ENCODE measurements at places on chromosomes 13 and 19.

- no peak for DNase-seq
Observed at GRCh38 chr13:90968166-90968904, 379.2 kb upstream of the MIR17HG start.

DNA sequence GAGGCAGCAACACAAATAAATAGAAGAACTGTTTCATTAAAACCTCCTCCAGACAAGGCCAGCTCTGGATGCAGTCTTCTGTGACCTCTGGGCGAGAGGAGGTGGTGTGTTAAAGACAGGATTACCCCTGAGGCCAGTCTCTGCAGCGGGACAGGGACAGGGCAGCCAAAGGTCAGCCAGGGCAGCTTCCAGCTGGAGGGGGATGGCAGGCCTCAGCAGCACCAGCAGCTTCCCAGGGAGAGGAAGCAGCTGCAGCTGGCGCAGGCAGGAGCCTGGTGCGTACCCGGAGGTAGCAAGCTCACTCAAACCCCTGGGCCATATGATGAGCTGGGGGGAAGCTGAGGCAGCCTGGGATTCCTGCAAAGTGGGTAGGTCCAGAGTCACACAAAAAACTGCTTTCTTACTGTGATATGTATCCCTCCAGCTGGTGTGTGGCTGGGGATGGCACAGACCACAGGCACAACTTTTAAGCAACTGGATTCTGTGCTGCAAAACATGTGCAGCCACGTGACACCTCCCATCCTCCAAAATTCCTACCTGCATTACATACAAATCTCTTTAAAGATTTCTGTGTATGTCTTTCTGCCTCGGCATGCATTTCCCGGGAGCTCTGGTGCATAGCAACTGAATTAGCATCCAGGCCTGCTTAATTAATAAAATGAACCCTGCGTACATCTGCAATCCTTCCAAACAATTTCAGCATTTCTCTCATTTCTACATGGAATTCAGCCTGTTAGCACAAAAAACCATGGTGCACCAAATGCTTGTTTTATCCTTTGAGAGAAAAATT, 238.3 kb upstream of the MAB21L1 start:
- no peak for DNase-seq

DNA sequence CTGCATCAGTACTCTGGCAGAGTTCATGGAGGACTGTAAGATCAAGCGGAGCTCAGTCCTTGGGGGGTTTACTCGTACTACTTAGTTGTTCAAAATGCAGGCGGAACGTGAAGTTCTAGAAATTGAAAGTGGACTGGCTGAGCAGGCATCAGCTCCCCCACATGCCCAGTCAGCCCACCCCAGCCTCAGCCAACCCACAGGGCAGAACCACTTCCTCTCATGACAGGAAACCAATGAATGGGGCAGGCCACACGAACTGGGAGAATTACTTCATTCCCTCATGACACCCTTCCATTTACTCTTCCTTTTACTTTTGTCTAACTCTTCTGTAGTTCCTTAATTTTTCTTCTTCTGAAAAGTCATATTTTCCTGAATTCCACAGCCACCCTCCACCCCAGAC, 71.9 kb downstream of the FLT1 start:
- DNase-seq, result no peak

DNA sequence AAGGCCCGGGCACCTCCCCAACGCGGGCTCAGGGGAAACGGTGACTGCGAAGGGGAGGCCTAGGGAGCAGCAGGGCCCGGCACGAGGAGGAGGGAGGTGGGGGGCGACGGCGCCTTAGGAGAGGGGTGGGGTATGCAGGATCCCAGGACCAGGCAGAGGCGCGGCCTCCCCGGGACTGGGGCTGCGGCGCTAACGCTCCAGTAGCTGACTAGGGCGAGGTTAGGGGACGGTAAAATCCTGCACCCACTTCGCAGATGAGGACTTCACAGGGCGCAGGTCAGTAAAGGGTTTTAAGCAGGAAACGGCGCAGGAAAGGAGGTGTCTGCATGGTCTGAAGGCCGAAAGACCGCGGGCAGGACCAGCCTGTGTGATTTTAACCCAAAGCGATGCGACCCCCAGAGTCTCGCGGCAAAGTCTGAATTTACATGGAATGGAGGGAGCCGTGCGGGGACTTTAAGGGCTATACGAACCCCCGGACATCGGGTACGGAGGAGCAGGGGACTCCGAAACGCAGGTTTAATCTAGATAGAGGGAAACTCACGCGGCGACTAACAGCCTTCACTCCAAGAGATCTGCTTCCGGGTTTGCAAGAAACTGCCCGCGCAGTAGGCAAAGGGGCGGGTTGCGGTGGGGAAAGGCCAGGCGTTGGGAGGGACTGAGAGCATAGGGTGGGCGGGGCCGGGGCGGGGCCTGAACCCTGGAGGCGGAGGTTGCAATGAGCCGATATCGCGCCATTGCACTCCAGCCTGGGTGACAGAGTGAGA, at the start of gene ZNF665:
Gene ZNF665 (minus strand): TSS at position 588 of the 764 bp plus-strand sequence. CDS start 10,460 bp downstream, outside the sequence.
- peak; percentile 64 for DNase-seq

GRCh38 chr13:74554569-74555275, 420.5 kb upstream of the KLF12 start:
- no peak for DNase-seq

DNA sequence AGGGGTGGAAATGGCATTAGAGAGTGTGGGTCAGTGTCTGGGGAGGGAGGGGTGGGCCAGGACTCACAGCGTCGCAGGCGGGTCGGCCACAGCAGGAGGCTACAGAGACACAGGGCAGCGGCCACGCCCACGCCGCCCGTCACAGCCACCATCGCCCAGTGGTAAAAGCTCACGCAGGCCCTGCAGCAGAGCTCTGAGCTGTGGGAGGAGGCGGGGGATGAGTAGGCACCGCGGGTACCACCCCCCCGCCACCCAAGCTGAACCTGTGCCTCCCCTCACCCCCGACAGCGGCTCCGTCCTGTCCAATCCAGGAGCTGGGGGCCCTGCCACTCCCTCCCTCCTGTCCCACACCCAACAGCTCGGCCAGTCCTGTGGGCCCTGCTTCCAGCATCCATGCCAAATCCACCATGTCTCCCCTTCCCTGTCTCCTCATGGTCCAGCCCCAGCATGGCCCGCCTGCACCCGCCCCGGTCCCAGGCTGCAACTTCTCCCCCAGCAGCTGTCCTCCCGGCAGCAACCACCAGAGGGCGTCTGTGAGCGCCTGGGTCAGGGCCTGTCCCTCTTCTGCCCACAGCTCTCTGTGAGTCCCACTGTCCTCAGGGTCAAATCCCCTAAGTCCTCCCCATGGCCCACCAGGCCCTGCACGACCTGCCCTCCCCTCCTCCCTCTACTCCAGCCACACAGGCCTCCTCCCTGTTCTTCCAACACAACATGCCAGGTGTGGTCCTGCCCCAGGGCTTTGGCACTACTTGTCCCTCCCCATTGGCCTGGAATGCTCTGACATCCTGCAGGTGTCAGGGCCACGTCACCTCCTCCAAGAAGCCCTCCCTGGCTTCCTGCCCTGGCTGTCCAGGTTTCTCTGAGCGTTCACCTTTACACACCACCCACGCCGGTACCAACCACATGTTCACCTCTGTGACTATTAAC, 6.0 kb downstream of the TEKTIP1 start:
- peak; percentile 70 for DNase-seq

- DNase-seq, result no peak
Observed at GRCh38 chr13:43785650-43786471, 911 bp downstream of the ENOX1 start.

- no peak for DNase-seq
Observed at GRCh38 chr13:51223560-51224270, 1.5 kb downstream of the FAM124A start.

GRCh38 chr19:6062274-6062673, 48.0 kb downstream of the RFX2 start:
- no peak for DNase-seq

All from naive thymus-derived CD4-positive, alpha-beta T cell (primary cell).